Stimulated activated CD8-positive, alpha-beta memory T cell treated with anti-CD3 and anti-CD28 coated beads, Interleukin-15, amount 100 ng/mL, for 4 hours (primary cell): ENCODE measurements at places on chromosomes 5 and 9.

- no peak for DNase-seq
Measured at GRCh38 chr5:11407556-11408145, 496.6 kb downstream of the CTNND2 start.

DNA sequence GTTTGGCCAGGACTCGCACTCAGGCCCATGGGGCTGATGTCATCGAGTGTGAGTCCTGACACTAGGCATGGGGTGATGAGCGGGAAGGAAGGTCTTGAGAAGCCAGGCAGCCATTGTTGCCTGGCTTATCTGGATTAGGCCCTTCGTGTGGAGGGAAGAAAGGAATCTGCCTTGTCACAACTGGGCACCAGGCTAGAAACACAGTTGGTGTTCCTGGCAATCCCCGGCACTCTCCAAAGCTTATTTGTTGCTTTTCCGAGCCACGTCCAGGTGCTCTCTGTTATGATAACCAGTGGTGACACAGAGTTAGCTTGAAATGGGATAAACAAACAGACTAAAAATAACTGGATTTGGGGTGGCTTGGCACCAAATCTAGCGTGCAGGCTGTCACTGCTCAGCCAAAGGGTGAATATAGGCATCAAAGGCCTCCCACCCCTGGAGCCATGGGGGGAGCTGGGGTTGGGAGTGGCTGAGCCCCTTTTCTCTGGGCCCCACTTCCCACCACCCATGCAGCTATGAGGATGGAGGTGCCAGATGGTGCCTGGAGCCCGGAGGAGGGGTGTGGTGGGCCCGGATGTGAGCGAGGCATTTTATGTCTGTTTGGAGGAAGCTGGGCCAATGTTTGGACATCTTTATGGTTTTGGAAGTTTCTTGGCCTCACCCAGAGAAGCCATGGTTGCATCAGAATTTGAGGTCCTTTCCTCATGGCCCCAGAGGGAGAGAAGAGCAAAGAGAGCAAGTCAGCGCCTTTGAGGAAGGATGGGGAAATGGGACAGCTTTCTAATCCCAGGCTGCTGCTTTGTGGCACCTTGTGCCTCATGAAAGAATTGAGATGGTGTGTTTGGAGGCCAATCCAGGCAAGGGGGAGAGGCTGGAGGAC, 98.0 kb upstream of the PITX1 start:
- DNase-seq: no peak

- no peak for DNase-seq
Measured at GRCh38 chr9:38482918-38483592, 58.8 kb upstream of the IGFBPL1 start.

- DNase-seq: no peak
Measured at GRCh38 chr5:94869921-94870320, 251.5 kb downstream of the SLF1 start.

- DNase-seq: no peak
Measured at GRCh38 chr5:81425569-81425968, 31.6 kb upstream of the ACOT12 start.
